ENCODE measurements at places on chromosomes 3 and 15.

- no peak for DNase-seq
Measured at GRCh38 chr15:93432474-93432873, 343.5 kb upstream of the RGMA start.

- no peak for DNase-seq
Measured at GRCh38 chr15:88651136-88651732, 12.4 kb downstream of the ISG20 start.

DNA sequence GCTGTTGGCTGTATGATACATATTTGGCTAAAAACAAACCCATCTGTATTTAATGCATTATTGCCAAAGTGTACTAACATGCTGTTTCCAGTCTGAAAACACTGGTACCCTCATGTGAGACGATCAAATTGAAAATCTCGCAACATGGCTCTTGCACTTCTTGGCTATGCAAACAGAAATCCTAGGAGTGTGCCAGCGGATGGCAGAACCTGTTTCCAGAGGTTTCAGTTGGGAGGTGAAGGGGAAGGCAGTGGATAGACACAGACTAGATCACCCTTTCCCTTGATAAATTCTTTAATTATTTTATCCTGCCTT lies 350.3 kb downstream of the TUSC7 start:
- DNase-seq, result no peak

- DNase-seq, result no peak
Measured at GRCh38 chr3:196268284-196269163, 19.0 kb downstream of the PCYT1A start.

DNA sequence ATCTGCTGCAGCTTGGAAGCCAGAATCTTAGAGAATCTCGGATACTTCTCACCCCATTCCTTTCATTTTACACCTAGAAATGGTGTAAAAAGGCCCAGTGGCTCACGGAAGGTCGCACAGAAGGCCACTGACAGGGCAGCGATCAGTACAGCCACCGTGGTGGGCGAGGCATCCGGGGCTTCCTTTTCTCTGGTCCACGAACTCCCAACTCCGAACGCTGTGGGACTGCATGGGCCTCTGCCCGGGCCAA lies 36.3 kb upstream of the POLG start:
- no peak for DNase-seq

- no peak for DNase-seq
Measured at GRCh38 chr3:42510325-42510724, 7.9 kb downstream of the VIPR1 start.

Data from nephron progenitor cell (in vitro differentiated cells).